LHCN-M2 (cell line): ENCODE measurements at places on chromosomes 11 and 22.

- no peak for DNase-seq
Observed at GRCh38 chr11:123694551-123694950, 40.1 kb upstream of the SCN3B start.

DNA sequence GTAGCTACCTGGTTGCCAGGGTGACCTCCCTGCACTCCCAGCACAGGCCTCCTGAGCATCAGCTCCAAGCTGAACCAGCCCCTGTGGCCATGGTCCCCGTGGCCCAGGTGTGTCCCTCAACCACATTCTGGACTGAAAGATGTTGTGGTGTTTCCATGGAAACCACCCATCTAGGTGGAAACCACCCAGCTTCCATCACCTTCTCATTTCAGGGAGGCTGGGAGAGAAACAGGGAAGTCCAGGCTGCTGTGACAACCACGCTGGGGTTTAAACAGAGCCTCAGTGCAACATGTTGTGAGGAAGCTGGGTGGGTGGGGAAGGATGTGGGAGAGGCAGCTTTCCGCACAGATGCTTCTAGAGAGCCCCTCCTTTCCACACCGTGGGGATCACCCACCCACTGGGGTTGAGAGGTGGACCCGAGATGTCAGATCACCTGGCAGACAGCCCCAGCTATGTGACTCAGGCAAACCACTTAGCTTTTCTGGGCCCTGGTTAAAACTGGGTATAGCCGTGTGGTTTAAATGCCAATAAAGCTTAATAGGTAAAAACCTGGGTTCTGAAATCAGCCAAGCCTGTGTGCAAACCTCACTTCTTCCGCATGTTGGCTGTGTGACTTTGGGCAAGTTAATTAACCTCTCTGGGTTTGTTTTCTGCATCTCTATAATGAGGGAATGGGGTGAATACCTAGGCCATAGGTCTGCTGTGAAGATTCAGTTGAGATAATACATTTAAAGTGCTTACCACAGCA lies 46.4 kb downstream of the CD82 start:
- DNase-seq = no peak

- DNase-seq = no peak
Observed at GRCh38 chr11:123093739-123094138, 31.8 kb upstream of the HSPA8 start.

- no peak for DNase-seq
Observed at GRCh38 chr22:44404341-44405020, 91.7 kb upstream of the SHISAL1 start.

DNA sequence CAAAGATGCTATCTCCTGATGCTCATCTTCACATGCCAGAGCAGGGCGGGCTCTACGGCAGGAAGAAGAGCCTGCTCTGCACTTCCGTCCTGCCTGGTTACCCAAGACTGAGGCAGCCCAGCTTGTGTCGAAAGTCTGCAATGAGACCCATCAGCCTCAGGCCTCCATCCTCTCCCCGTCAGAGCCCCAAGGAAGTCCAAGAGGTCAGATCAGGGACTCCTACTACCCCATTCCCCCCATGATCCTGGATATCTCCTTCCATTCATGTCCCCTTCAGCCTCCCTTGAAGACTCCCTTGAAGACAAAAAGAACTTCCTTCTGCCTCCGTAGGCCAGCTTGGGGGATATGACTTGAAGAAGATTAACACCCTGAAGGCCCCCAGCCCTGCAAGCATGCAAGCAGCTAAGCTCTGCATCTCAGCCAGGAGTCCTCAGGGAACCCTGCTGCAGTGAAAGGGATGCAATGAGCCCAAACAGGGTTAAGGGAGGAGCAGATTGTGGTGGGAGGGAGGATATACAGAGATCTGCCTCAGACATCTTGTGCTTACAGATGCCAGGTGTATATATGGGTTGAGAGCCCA lies 85.6 kb downstream of the TRIM29 start:
- no peak for DNase-seq

- DNase-seq = no peak
Observed at GRCh38 chr22:50665738-50666137, 6.9 kb upstream of the SHANK3 start.

DNA sequence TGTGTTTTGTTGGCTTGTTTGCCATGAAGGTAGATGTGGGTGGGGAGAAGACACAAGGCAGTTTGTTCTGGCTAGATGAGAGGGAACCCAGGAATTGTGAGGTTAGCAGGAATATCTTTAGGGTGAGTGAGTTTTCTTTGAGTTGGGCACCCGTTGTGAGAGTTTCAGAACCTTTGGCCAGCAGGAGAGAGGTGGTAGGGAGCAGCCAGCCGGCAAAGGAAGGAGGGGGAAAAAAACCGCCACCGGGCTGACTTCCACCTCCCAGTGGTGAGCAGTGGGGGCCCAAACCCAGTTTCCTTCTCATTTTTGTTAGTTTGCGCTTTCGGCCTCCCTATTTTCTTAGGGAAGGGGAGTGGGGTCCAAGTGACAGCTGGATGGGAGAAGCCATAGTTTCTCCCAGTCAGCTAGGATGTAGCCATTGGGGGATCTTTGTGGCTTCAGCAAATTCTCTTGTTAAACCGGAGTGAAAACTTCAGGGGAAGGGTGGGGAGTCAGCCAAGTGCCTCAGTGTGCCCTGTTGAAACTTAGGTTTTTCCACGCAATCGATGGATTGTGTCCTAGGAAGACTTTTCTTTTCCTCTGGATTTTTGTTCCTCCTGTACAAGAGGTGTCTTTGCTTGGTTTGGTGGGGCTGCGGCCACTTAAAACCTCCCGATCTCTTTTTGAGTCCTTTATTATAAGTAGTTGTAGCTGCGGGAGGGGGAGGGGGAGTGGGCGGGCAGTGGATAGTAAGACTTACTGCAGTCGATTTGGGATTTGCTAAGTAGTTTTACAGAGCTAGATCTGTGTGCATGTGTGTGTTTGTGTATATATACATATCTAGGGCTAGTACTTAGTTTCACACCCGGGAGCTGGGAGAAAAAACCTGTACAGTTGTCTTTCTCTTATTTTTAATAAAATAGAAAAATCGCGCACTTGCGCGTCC lies 1.1 kb upstream of the GCAT start:
- DNase-seq = no peak

- DNase-seq = no peak
Observed at GRCh38 chr11:120134106-120134930, 3.6 kb downstream of the TRIM29 start.

GRCh38 chr11:19869466-19869865 lies 156.8 kb downstream of the NAV2 start:
- DNase-seq = no peak

DNA sequence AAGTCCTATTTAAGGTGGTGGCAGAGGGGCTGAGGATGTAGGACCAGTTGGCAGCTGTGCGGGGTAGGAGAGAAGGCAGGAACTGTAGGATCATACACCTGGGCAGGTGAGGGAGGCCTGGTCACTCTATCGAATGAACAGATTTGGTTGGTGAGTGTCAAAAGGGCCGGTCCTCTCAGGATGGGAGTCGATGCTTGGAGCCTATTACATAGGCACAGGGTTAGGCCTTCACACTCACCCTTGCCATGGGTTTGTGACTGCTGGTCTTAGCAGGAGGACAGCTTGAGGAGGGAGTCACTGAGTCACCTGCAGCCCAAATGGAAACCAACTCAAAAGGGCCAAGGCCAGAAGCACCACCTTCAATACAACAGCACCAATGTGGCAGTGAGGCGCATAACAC lies 80.2 kb upstream of the NARS2 start:
- no peak for DNase-seq

DNA sequence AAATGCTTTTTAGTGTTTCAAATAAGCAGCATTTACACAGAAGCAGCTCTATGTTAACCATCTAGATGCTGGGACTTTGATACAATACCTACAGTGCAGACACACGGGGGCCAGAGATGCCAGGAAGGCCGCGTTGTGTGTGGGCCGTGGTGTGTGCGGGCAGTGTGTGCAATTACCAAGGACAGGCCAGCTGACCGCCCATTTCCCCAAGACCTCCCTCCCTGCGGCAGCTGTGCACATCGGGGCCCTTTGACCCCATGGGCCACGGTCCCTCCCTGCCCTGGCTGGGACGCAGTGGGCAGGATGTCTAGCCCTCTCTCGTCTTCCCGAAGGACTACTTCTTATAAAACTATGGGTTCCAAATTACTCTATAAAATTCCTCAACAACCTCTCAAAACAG lies 38.4 kb downstream of the CLTCL1 start:
- no peak for DNase-seq

GRCh38 chr11:6719576-6719975 lies 36.4 kb upstream of the MRPL17 start:
- DNase-seq = peak; percentile 86

GRCh38 chr11:109300211-109300610 lies 121.8 kb upstream of the C11orf87 start:
- no peak for DNase-seq

GRCh38 chr22:22463855-22464540 lies 44.5 kb downstream of the ZNF280B start:
- peak; percentile 61 for DNase-seq

DNA sequence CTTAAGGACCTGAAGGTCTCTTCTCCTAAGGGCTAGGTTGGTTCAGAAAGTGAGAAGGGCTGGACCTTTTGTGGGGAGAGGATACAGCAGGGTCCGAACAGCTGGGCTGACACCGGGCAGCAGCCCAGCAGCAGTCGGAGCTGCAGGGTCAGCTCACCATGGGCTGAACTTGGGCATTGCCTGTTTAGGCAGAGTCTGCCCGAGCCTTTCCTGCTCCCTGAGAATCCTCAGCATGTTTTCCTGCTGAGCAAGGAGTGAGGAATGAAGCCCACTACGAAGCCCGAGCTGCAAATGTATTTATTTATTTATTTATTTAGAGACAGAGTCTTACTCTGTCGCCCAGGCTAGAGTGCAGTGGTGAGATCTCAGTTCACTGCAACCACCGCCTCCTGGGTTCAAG lies 83.9 kb downstream of the PTPRJ start:
- peak; percentile 56 for DNase-seq

DNA sequence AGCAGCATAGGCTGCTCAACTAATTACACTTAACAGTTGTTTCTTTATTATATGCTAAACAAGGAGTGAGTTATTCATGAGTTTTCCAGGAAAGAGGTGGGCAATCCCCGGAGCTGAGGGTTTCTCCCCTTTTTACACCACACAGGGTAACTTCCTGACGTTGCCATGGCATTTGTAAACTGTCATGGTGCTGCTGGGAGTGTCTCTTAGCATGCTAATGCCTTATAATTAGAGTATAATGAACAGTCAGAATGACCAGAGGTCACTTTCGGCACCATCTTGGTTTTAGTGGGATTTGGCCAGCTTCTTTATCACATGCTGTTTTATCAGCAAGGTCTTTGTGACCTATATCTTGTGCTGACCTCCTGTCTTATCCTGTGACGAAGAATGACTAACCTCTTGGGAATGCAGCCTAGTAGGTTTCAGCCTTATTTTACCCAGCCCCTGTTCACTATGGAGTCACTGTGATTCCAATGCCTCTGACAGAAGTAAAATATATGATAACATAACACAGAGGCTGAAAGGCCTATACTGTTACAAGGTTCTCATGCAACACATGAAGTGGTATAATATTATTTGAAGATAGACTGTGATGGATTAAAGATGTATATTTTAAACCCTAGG lies 41.3 kb upstream of the RDX start:
- peak; percentile 60 for DNase-seq
